ENCODE measurements at places on chromosomes 11 and 22.

- ATAC-seq: no peak
These were observed 102.3 kb downstream of the PRR5L start for GRCh38 chr11:36398231-36398953.

GRCh38 chr11:118635237-118635591 is 27.8 kb downstream of the PHLDB1 start:
- ATAC-seq: no peak

DNA sequence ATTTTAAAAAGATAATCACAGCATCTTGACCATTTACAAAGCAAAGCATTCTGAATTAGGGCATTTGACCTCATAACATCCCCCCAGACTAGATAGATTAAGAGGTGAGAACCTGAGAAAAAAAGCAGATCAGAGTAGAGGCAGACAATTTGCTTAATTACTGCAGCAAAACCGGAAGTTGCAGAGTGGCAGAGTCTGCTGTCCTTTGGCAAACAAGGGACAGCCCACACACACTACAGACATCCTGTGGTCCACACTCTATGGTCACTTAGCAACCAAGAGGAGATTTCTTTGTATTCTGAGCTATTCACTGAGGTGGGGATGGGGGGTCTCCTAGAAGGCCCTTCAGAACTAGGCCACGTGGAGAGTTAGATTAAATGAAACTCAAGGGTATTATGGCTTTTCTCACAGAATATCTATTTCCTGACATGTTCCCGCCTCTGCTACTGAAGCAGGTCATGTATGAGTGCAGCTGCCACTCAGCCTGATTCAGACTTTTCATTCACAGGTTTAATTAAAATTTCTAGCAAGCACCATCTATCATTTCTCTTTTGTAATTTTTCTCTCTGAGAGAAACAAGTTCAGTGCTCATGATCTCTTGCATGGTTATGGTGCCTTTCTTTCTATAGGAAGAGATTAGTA is 48.5 kb downstream of the SVIP start:
- ATAC-seq: no peak

- no peak for ATAC-seq
These were observed 245.6 kb upstream of the B3GAT1 start for GRCh38 chr11:134657631-134658030.

DNA sequence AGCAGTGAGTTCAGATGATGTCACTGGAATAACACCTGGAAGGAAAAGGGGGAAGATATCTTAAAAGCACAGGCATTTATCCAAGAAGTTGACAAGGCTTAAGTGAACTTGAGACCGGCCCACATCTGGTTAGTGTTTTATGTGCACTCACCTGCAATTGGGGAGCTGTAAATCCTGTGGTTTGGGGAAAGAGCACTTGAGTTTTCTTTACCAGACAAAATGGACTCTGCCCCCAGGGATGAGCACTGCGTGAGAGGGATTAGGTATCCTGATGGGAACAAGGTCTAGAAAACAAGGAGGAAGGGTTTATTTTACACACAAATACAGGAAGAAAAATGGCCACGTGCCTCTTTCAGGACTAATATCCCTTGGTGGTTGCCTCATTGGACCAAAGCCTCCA is 15.2 kb downstream of the E2F8 start:
- ATAC-seq: no peak

DNA sequence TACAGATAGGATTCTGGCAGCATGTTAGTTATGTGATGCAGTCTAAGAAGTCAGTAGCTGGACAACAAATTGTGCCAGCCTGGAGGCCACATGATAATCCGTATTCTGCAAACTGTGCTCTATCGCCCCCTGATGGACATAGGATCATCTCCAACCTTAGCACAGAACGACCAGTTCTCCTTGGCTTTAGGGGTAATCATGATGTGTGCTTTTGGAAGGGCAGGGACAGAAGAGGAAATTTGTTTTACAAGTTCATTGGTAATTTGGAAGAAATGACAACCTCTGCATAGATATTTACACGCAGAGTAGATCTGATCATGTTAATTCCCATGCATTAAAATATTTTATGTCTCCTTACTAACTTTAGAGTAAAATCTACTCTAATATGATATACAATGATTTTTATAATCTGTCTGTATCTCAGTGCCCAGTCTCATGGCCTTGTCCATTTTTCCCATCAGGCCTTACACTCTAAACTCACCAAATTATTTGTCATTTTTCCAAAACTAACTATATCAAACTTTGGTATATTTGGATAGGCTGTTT is 12.1 kb downstream of the OR10D3 start:
- peak; percentile 48 for ATAC-seq

- no peak for ATAC-seq
These were observed 298.7 kb upstream of the DDI1 start for GRCh38 chr11:103737747-103738146.

DNA sequence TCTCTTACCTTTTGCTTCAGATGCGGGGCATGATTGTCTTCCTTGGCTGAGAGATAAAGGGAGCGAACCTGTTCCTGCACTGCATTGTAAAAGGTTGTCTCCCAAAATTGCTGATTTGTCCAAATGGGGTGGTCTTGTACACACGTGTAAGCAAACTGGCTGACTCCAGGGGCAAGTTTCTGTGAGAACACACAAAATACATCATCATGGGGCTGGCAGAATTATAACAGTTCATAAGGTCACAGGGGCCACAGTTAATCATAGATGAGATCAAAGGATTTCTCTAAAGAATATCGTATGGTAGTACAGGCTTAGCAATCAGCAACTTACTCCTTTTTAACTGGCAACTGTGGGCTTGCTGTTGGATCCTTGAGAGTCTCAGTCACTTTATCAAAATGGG is 194.3 kb downstream of the SWAP70 start:
- peak; percentile 34 for ATAC-seq

GRCh38 chr11:125174057-125174456 is 9.5 kb downstream of the PKNOX2 start:
- no peak for ATAC-seq

GRCh38 chr11:102325088-102325487 is 7.8 kb downstream of the BIRC3 start:
- no peak for ATAC-seq

DNA sequence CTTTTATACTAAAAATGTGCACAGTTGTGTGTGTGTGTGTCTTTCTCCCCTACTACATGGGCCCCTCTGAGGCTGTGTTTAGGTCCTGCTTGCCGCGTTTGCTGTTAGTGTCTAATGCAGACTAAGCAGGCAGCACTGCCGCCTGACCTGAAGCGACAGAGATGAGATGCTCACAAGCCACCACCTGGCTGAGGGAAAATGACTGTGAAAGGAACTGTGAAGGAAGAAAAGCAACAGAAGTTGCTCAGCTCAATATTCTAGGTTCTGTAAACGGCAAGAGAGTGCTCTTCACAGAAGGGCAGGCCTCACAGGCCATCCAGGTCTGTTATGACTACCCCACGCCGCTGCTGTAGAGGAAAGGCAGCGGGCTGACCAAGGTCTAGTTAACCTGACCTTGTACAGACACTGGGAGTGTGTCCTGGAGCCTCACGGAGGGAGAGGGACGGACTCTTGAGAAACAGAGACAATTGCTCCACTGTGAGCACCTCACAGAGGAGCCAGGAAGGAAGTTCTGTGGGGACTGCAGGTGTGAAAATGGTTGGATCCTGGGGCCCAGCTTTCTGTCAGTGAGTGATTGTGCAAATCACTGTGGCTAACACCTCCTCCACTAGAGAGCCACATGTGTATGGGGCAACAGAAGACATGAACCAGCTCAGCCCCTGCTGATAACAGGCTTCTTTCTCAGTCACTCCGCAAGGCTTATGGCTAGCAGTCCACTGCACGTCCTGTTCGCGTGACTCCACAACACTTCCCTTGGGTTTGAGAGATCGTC is 31.3 kb upstream of the YPEL1 start:
- peak; percentile 71 for ATAC-seq

DNA sequence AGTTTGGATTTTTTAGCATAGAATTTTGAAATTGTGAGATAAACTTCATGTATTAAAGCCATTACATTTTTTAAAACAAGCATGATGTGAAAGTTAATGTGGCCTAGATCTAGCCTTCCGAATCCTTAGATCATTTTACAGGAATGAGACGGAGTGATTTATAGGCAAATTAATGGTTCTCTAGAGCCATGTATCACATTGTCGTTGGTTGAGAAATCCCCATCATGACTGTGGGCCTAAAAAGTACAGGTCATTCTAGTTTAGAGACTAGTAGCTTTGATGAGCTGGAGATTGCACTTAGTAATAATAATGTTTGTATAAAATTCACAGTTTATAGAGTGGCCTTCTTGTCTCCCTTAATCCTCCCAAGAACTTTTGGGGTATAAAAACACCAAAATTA is 7.1 kb downstream of the EWSR1 start:
- ATAC-seq: no peak

DNA sequence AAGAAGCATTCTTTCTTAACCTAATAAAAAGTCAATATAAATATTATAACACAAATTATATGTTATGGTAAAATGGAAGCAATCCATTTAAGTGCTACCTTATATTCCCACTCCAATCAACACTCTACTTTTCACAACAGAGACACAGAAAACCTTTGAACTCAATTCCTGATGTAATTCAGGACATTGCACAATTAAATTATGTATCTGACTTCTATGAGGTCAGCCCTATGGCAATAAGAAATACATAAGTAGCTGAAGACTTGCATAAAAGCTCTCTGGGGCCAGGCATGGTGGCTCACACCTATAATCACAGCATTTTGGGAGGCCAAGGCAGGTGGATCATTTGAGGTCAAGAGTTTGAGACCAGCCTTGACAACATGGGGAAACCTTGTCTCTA is 6.8 kb downstream of the OR4D10 start:
- no peak for ATAC-seq

GRCh38 chr11:34135439-34135838 is 30.0 kb downstream of the NAT10 start:
- peak; percentile 51 for ATAC-seq

DNA sequence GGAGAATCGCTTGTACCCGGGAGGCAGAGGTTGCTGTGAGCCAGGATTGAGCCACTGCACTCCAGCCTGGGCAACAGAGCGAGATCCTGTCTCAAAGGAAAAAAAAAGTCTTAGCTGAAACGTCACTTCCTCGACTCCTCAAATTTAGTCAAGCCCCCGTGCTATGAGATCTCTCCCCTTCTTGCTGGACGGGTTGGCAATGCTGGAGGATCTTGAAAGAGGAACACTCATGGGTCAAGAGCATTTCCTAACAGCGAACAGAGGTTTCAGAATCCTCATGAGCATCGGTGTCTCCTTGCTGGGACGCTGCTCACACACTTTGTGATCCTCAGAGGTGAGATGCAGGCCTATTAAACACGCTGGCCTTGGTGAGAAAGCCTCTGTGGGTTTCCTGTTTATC is 35.9 kb downstream of the APOL3 start:
- ATAC-seq: no peak

- ATAC-seq: peak; percentile 33
These were observed 1.6 kb downstream of the CCND1 start for GRCh38 chr11:69642549-69642912.

GRCh38 chr22:42064629-42065028 is 6.0 kb downstream of the NAGA start:
- no peak for ATAC-seq

- ATAC-seq: no peak
These were observed 94.3 kb upstream of the BMAL1 start for GRCh38 chr11:13183094-13183825.

DNA sequence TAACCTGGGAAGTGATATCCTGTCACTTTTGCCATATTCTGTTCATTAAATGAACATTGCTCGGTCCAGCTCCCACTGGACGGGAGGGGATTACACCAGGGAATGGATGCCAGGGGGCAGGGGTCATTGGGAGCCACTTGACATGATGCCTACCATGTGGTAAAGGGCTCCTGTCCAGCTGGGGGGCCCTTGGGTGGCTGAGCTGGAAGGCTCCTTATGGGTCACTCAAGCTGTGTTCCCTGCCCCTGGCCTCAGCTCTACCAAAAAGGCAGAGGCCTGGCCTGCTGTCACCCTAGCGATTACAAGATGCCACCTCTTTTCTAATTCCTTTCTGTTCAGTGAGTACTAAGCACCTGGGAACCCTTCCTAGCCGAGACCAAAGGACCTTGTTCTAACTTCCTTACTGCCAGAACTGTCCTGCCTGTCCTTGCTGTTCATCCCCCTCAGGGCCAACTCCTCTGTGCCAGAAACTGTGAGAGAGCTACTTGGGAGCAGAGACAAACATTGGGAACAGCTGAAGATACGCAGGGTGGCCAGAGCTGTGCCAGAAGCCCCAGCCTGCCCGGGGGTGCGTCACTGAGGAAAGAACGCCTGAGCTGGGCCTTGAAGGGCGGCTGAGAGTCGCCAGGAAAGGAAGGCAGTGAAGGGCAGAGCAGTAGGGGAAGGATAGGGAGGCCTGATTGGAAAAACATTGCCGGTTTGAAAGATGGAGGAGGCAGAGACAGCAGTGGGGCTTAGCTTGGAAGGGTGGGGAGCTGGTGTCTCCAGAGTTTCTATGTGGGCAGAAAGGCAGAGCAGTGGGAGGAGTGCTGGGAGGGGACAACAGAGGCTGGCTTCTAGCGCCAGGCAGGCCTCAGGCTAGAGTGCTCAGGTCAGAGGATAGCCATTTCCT is 12.7 kb upstream of the UVRAG start:
- no peak for ATAC-seq

DNA sequence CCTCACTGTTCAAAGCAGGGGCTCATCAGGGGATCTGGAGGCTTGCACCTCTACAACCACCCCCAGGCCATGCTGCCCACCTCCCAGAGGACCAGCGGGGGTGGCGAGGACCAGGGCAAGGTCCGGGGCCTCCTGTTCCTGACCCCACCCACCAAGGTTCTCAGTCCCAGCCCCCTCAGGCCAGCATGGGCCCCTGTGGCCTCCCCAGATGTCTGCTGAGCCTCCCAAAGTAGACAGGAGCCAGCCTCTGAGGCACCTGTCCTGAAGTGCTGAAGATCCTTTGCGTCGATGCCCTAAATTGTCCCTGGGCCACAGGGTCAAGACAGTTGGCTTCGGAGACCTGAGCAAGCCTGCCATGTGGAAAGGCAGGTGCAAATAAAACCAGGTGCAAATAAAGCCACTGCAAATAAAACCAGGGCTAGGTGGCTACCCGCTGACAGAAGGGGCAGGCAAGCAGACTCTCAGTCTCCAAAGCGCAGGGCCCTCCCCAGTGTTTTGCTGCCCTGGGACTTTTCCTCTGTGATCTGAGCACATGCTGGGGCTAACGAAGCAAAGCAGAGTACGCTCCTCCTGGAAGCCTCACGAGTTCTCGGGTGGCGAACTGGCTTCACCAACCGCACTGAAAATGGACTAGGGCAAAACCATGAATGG is 22.4 kb upstream of the ARFGAP3 start:
- ATAC-seq: no peak

- ATAC-seq: no peak
These were observed 1.4 kb downstream of the SCO2 start for GRCh38 chr22:50523806-50524675.

GRCh38 chr11:65553301-65554001 is 4.7 kb downstream of the LTBP3 start:
- peak; percentile 25 for ATAC-seq

GRCh38 chr11:74695705-74696280 is 35.4 kb downstream of the CHRDL2 start:
- no peak for ATAC-seq

- ATAC-seq: no peak
These were observed 15.7 kb upstream of the ADSL start for GRCh38 chr22:40330615-40331014.

GRCh38 chr22:48405741-48406140 is 1421.9 kb downstream of the BRD1 start:
- ATAC-seq: no peak

- no peak for ATAC-seq
These were observed 75.6 kb upstream of the ARHGAP32 start for GRCh38 chr11:129267716-129268115.
